Fibroblast of skin of left biceps (primary cell): ENCODE measurements at places on chromosomes 11 and 22.

- no peak for DNase-seq
These were observed 38.4 kb downstream of the RPL27A start for GRCh38 chr11:8720868-8721608.

DNA sequence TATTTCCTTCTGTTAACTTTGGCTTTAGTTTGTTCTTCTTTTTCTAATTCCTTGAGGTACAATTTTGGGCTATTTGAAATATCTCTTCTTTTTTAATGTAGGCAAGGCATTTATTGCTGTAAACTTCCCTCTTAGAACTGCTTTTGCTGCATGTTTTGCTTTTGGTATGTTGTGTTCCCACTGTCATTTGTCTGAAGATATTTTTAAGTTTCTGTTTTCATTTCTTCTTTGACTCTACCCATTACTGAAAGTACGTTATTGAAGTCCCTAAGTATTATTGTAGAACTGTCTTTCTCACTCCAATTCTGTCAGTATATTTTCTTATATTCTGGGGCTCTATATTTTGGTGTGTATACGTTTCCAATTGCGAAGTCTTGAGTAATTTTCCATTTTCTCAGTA, 77.9 kb downstream of the KCNQ1OT1 start:
- DNase-seq, result no peak

DNA sequence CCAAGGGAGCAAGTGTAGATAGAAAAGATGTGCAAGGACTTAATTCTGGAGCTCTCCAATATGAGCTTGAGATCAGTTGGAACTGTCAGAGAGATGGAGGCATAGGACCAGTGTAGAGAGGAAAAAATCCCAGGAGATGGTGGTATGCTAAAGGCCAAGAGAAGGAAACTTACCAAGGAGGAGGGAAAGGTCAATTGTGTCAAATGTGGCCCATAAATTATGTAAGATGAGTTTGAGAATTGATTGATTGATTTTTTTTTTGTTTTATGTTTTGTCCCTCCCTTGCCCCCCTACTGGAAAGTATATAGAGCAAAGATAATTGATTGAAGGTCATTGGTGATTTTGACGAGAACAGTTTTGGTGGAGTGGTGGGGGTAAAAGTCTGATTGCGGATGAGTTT, 2.8 kb upstream of the USP2 start:
- DNase-seq, result no peak

DNA sequence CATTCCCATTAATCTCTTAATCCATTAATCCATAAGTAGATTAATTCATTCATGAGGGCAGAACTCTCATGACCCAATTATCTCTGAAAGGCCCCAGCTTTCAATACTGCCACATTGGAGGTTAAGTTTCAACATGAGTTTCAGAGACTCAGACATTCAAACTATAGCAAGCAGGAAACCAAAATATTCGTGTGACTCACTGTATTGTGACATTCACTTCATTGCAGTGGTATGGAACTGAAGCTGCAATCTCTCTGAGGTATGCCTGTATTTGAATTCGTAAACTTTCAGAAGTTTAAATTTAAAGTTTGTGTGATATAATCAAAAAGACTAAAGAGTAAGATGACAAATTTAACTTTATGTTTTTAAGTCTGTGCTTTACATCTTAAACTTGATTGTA, 2.9 kb upstream of the OR52J3 start:
- DNase-seq, result peak; percentile 23

DNA sequence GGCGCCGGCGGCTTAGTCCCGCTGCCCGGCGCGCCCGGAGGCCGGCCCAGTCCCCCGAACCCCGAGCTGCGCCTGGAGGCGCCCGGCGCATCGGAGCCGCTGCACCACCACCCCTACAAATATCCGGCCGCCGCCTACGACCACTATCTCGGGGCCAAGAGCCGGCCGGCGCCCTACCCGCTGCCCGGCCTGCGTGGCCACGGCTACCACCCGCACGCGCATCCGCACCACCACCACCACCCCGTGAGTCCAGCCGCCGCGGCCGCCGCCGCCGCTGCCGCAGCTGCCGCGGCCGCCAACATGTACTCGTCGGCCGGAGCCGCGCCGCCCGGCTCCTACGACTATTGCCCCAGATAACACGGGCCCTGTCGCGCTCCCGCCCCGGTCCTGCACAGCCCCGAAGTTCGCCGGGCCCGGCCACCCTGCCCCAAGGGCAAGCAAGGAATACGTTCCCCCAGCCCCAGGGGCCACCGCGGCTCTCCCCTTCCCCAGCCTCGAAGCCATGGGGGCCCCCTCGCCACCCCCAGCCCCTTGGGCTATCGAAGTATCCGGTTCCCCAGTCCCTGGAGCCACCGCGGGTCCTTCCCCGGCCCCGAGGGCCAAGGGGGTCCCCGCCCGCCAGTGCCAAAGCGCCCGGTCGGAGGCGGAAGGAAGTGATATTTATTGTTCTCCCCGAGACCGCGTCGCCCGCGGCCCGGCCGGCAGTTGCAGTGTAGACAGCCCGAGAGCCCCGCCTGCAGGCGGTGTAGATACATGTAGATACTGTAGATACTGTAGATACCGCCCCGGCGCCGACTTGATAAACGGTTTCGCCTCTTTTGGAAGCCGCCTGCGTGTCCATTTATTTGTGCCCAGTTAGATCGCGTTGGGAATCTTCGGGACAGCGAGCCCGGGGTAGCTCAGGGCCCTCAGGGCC, 6.2 kb downstream of the TBX1 start:
- DNase-seq, result no peak

DNA sequence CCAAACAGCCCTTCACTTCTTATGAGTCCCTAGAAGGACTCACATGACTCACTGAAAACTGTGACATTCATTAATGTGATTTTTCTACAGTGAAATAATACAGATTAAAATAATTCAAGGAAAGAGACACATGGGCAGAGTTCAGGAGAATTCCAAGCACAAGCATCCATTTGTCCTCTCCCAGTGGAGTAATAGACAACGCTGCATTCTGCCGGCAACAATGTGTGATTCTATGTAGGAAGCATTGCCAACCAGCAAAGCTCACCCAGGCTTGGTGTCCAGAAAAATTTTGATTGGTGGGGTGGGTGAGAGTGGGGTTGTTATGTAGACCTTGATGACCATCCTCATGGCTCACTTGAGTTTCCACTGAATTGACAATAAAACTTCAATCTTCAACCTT, 123.9 kb downstream of the VPREB1 start:
- no peak for DNase-seq

GRCh38 chr11:20337526-20338154, 25.9 kb upstream of the HTATIP2 start:
- no peak for DNase-seq
